ENCODE measurements at places on chromosomes 12 and 14.

DNA sequence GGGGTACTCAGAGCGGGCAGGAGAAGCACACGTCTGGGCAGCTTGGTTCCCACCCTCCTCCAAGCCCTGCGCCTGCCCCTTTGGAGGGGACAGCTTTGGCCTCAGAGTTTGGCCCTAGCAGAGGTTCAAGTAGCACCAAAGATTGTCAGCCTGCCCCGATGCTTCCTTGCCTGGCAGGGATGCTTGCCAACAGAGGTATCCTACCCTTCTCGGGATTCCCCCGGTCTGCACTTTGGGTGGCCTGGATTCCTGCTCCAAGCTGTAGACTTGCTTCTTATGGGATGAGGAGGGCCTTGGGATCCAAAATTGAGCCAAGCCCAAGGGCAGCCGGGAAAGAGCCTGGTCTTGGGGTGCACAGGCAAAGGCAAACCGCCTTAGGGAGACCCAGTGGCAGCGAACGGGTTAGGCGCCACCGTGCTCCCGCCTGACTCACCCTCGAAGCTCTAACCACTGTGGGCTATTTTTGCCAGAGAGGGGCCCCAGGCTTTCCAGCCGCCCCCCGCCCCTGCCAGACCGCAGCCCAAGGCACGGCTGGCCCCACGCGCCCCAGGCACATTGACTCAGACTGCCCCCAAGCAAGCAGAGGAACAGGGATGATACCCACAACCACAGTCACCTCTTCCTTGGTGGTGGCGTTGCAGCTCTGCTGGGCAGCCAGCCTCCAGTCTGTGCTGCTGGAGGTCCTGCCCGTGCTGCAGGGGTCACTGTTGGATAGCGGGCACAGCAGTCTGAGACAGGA lies 847 bp upstream of the WNT10B start:
- no peak for DNase-seq

DNA sequence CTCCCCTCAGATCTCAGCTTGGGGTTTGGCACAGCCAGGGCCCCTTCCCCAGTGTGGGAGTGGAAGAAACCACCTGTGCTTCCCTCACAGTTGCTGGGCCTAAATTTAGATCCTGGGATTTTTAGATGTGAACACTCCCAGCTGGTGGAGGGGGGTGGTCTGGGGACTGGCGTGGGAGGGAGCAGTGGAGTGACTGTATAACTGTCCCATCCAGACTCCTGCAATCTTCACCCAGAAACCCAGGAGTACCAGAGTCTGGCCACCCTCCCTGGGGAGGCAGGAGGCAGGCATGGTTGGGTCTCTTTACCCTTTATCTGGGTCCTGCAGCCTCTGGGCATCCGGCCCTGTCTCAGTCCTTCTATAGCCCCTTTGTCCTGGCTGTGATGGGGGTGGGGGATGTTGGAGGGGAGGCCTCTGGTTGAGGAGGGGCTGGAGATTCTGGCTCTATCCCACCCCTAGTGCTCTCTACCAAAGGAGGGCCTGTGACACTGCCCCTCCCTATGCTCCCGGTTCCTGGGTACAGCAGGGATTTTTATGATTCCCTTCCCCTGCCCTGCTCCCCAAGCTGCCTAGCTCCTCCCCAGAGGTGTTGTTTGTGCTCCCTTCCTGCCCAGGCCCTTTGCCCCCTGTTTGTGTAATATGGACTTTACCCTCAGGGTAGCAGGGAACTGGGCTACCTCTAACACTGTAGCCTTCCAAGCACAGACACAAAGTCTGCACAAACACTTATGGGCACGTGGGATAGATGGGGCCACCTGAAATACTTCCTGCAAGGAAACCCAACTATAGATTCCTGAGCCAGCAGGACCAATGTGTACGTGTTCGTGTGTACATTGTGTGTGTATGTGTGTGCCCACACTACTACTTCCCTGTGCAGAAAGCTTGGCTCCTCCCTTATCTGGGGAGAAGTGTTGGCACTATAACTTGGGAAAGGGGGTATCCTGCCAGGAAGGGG lies 1.7 kb downstream of the ERBB3 start:
- no peak for DNase-seq

DNA sequence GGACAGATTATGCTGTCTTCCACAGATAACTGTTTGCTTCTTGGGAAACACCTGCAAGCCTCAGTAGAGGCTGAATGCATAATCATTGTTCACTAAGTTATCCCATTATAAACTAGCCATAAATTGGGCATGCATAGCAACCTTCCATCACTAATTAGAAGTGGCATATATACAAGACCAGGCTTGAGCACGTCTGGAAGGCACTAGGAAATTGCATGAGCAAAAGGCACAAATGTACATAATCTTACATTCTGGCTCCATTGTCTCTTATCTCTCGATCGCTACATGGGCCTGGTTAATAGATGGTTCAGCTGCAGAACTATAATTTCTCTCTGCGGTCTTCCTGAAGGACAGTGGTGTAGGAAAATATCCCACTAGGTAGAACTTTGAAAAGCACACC lies 679.2 kb downstream of the RPL10L start:
- DNase-seq = no peak

DNA sequence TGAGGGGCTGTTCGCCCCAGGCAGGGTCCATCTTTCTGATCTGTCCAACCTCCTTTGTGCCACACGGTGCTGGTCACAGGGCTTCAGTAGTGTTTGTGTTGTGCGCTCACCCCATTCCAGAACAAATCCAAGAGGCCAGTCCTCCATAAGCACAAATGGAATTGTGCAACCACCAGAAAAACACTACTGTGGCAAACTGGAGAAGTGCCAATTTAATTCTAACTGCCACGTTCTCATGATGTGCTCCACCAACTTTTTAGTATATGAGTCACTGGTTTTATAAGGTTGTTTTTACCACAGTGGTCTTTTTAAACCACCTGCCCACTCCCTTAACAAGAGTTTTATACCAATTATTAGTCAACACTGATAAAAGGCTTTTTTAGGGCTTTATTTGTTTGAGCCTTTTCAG lies 380.2 kb downstream of the NAV3 start:
- peak; percentile 91 for DNase-seq

- DNase-seq = peak; percentile 71
These were observed 33.6 kb upstream of the PLEKHA5 start for GRCh38 chr12:19095756-19096480.

DNA sequence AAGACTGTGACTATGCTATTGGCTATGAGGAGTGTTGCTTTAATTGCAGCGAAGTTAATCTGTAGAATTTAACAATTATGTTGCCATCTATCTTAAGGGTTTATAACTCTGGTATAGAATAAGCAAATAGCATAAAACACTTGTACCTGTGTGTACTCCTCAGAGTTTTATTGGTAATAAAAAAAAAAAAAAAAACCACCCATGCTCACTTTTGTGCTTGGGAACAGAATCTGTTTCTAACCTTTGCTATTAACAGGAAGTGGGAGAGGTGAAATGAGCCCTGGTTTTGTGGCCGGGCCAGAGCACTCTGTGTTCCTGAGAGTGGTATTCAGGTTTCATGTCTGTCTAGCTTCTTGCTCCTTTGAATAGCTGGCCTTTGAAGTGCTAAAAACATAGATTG lies 53.1 kb downstream of the PDE3A start:
- DNase-seq = no peak

- DNase-seq = no peak
These were observed 210.8 kb downstream of the PCNX1 start for GRCh38 chr14:71117839-71118743.

DNA sequence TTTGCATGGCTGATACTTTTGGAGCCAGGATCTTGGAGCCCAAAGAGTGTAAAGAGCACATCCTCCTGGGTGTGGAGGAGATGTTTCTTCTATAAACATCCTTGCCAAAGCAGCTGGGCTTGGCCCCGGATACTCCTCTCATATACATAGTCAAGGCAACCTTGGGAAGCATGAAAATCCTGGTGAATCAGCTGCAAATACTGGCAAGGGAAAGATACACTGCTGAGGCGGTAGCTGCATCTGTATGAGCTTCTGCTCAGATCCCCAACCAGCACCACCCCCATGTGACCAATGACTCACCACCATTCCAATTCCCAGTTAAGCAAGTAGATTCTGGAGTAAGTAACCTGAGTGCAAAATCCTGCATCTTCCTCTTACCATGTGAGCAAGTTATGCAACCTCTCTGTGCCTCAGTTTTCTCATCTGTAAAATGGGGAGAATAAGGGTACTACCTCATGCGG lies 567.4 kb downstream of the MED13L start:
- peak; percentile 81 for DNase-seq

- no peak for DNase-seq
These were observed 1524.7 kb upstream of the TMEM132C start for GRCh38 chr12:126742241-126742641.

- DNase-seq = peak; percentile 57
These were observed 350.1 kb upstream of the ATP2B1 start for GRCh38 chr12:90058704-90059103.

- DNase-seq = no peak
These were observed 888 bp upstream of the PLXNC1 start for GRCh38 chr12:94147387-94147990.

GRCh38 chr14:72275242-72275641 lies 343.0 kb downstream of the RGS6 start:
- DNase-seq = no peak

- no peak for DNase-seq
These were observed 128.3 kb upstream of the EVL start for GRCh38 chr14:99936738-99937474.

GRCh38 chr14:92513204-92513965 lies at the start of gene RIN3:
Gene RIN3, plus strand, starts transcription at chr14:92513781. Its CDS starts 152 bp downstream, at chr14:92513933.
- peak; percentile 59 for DNase-seq

DNA sequence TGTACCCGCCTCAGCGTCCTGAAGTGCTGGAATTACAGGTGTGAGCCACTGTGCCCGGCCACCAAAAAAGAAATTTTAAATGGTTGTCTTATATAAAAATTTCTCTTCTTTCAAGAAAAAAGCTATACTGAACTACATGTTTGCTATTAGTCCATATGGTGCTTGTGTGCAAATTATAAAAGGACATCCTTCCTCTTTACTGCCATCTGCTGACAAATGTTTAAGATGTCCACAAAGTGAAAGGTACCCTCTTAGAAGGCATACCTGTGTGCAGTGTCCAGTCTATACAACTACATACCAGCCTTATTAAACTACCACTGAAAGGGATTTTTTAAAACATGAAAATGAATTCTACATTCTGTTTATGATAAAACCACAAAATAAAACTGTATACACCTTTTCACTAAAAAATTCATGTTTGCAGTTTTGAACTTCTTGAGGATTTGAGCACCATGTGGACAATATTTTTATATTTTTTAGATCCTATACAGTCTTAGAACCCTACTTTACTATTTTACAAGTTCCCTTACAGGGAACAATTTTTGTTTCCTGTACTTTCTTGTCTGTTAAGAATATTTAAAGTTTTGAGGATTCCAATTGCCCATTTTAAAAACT lies 32.8 kb upstream of the TOMM20L start:
- no peak for DNase-seq

- no peak for DNase-seq
These were observed 46.8 kb upstream of the BEGAIN start for GRCh38 chr14:100634026-100634425.

GRCh38 chr12:32489070-32489469 lies 89.7 kb downstream of the FGD4 start:
- DNase-seq = no peak

DNA sequence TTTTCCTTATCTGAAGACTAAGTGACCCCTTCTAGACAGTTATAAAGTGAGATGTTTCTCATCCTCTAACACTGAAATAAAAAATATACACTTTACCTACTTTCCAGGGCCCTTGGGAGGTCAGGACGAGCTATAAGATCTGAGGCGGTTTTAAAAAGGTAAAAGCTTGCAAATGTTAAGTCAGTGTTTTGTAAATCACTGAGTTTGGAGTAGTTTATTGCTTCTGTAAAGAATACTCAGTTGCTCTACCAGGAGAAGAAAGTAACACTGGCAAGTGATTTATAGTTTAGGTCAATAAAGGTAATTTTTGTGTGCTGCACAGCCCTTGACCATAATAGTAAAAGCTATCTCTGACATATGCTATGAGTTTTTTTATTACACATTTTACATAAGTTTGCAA lies 584.5 kb downstream of the TMTC2 start:
- DNase-seq = no peak

DNA sequence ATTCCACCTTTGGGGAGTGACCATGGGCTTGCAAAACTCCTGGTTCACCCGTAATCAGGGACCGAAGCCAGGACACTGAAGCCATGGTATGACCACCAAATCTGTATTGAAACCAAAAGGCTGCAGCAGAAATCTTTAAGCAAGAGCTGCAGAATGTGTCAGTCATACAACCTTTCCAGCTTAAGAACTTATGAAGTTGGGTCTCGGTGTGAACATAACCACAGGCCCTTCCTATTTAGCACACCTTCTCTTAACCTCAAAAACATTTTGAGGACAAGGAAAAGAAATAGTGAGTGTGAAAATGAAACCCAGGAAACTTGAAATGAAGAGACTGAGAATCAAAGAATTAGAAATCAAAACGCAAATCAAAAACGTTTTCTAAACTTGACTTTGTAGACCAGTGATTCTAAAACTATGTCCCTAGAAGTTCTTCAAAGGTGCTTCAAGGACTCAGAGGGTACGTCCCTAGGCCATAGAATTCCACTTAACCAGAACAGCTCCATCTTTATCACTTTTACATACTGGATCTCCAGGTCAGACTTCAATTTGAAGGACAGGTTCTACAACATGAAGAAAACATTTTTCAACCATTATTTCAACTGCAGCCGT lies 231.6 kb upstream of the GRIP1 start:
- DNase-seq = no peak

GRCh38 chr14:52703225-52703624 lies 3.8 kb upstream of the PSMC6 start:
- DNase-seq = peak; percentile 98

DNA sequence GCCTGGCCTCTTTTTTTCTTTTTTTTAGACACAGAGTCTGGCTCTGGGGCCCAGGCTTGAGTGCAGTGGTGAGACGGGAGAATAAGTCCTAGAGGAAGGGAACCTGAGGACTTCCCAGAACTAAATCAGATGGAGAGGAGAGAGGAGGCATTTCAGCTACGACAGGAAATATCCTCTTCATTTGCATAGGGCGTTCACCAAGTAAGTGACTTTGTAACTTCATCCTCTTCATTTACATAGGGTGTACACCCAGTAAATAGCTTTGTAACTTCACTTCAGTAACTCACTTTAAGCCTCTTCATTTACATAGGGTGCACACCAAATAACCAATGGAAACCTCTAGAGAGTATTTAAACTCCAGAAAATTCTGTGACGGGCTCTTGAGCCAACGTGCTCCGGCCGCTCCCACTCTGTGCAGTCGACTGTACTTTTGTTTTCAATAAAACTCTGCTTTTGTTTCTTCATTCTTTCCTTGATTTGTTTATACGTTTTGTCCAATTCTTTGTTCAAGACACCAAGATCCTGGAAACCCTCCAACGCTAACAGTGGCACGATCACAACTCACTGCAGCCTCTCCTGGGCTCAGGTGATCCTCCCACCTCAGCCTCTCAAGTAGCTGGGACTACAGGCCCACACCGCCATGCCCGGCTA lies 21.4 kb upstream of the ANKRD9 start:
- peak; percentile 43 for DNase-seq

DNA sequence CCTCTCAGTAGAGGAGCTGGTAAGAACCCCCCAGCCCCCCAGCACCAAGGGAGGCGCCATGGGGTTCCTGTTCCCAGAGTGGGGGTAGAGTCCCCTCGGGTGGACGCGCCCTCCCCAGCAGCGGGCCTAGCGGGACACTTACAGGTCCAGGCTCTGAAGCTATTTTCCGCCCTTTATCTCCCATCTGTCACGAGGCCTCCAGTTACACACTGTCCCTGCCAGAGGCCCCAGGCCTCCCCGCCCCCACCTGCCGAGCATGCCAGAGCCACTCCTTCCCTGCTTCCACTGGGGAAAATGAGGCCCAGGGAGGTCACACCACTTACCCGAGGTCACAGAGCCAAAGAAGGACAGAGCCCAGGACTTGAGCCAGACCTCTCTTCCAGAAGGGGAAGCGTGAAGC lies 3.1 kb downstream of the C14orf180 start:
- DNase-seq = no peak

GRCh38 chr14:99676657-99677056 lies 7.4 kb upstream of the CYP46A1 start:
- no peak for DNase-seq
